ENCODE measurements at places on chromosomes 7 and 10. TPM values are rescaled to one million over a fixed set of nuclear protein-coding genes. Genes with fewer than 3 reads are reported as not detected.

- DNase-seq: no peak
Observed at GRCh38 chr7:27156916-27157701, 634 bp upstream of the HOXA7 start.

- DNase-seq: no peak
Observed at GRCh38 chr10:119352042-119352441, 144.7 kb downstream of the GRK5 start.

GRCh38 chr7:30988351-30989005 is 24.7 kb downstream of the GHRHR start:
- DNase-seq: no peak

GRCh38 chr10:44471410-44471809 is 86.5 kb upstream of the CXCL12 start:
- DNase-seq: no peak

DNA sequence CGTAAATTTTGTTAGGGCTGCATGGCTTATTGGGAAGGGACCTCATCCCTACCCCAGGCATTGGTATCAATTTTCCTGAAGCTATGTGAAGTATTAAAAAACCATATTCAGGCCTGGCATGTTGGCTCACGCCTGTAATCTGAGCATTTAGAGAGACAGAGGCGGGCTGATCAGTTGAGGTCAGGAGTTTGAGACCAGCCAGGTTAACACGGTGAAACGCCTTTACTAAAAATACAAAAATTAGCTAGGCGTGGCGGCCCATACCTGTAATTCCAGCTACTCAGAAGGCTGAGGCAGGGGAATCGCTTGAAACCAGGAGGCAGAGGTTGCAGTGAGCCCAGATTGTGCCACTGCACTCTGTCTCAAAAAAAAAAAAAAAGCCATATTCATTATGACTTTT is 7.1 kb downstream of the TASOR2 start:
- DNase-seq: no peak

DNA sequence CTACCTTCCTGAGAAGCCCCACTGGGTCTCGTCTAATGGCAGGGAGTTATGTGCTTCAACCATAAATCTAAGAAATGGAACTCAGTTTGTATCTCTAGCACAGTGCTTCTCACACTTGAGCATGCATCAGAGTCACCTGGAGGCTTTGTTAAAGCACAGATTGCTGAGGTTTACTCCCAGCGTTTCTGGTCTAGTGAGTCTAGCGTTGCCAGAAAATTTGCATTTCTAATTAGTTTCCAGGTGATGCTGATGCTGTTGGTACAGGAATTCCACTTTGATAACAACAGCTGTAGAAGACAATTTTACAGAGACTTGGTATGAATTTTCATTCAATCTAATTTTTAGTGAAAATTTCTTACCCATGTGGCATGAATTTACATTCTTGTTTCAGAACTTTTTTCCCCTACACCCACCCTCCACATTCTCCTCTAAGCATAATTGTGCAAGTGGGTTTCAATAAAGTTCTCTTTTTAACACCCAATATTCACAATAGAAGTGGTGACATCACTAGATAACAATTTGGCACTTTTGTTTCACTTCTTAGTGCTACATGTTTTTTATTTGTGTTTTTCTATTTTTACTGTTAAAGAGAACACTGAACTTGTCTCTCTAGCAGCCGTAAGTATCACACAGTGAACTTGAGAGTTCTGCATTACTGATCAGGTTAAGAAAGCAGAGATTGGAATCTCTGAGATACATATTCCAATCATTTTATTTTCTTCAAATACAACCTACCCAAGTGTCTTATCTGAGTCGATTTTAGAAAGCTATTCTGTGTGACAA is 48.4 kb upstream of the BET1 start:
- no peak for DNase-seq

The SPAM1 gene
- not detected for total RNA-seq

The PNLIPRP2 gene
- not detected for total RNA-seq

The SLC16A12 gene
- not detected for total RNA-seq

The LRRTM3 gene
- 2.3 TPM for total RNA-seq

The FRAT2 gene
- 8.6 TPM for total RNA-seq

The HDAC9 gene
- total RNA-seq: 28.3 TPM

DNA sequence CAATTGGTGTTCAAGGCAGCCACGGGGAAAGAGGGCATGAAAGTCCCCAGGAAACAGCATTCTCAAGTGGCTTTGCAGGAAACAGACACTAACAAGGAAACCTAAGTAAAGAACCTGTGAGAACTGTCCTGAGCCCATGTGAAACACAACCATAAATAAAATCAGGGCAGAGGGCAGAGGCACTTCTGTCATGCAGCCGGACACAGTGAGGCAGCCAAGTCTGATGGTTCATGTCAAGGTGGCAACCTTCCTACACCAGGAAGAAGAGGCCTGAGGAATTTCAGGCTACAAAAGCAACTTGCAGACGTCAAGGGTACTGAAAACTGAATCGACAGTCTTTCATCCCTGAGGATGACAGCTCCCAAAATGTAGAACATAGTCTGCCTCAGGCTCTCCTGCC is 458.2 kb upstream of the NPVF start:
- no peak for DNase-seq

The SAP25 gene
- 3.4 TPM for total RNA-seq

The ANKRD30A gene
- total RNA-seq: not detected

- no peak for DNase-seq
Observed at GRCh38 chr7:104791080-104791479, 222.9 kb upstream of the KMT2E start.

DNA sequence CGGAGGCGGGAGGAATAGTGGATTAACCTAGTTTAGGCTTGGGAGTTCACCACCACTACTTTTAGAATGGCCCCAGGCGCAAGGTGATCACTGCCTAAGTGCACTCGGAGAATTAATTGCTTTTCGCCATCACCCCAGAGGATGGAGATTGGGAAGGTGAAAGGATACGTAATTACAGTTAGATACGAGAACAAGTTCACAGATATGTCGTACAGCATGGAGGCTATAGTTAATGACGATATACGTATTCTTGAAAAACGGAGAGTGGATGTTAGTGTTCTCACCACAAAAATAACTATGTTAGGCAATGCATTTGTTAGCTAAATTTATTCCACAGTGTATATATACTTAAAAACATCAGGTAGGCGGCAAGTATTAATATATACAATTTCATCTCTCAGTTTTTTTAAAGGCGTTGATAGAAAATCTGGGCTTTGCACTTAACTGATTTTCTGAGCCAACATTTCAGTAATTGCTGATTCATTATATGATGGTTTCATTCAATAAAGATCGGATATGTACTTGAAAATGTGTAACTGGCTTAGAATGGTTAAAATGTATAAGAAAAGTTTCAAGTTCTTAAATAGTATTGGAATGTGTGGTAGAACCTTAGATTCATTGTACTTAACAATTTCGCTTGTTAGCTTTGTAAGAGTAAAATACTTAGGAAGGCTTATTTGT is 683 bp downstream of the CDC123 start:
- no peak for DNase-seq

The CYP26C1 gene
- 0.37 TPM for total RNA-seq

DNA sequence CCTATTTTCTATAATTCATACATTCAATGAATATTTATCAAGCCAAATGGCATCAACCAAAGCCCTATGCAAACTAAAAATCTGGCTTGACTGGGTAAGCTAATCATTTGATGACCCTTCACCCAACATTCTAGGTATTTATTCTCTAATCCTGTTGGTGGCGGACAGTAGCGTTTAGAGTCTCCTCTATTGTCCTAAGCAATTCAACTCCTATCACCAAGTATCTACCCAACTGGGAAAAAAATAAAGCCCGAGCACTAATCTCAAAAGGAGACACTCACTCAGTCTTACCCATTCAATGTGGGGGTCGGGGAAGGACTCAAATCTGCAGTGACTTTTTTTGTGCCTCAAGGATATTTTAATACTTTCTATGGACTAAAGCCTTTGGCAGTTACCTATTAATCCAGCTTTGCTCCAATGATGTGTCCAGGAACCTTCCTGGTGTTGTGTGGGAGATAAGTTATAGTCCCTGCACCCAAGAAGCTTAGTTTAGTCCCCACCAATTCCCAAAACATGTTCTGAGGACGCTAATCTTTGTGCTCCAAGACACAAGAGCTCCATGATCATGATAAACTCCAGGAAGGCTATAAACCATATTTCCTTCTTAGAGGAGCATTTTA is 30.6 kb downstream of the DNMBP start:
- no peak for DNase-seq

The PTPN20 gene
- total RNA-seq: not detected

DNA sequence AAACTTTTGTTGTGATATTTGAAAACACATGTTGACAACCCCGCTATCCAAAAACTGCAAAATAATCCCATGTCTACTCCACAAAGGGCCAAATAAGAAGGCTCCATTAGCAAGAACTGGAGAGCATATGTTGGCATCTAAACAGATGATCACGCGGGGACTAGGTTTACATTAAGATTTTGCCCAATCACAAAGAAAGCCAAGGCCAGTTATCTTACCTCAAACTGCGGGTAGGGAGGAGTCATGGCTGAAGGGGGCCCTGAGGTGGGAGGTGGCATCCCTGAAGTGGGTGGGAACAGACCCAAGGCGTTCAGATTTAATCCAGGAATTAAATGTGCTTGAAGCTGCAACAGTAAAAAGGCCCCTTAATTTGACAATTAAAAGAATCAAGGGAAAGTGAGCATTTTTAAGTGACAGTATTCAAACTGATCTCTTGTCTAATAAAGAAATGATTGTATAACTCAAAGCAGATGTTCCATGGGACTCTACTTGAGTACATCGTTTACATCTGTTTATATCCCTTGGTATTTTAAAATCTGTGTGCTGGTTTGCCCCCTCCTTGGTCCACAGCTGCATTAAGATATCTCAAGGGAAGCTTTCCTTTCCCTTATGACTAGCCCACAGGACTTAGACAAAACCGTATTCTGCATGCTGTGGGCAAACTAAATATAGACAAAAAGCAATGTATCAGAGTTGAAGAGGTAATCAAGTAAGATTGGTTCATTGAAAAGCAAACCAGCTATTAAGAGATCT is 42.9 kb downstream of the MALSU1 start:
- DNase-seq: no peak

The ZNF783 gene
- 18.0 TPM for total RNA-seq

DNA sequence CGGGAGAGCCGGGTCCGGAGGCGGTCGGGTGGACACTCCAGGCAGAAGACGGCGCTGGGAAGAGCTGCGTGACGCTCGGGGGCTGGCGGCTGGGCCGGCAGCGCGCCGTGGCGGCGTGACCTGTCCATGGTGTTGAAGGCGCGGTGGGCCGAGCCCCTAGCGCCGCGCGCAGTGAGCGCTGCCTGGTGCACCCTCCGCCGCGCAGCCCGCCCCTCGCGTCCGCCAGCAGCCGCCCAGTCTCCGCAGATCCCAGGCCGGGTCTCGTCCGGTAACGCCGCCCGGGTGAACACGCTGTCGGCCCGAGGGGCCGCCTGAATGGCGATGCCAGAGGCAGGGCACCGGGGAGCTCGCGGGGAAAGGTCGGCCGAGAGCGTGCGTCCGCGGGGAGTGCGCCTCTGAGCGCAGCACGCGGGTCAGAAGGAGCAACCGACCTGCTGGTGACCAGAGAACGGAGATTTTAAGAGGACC is 657 bp upstream of the TMEM178B start:
- peak; percentile 51 for DNase-seq

DNA sequence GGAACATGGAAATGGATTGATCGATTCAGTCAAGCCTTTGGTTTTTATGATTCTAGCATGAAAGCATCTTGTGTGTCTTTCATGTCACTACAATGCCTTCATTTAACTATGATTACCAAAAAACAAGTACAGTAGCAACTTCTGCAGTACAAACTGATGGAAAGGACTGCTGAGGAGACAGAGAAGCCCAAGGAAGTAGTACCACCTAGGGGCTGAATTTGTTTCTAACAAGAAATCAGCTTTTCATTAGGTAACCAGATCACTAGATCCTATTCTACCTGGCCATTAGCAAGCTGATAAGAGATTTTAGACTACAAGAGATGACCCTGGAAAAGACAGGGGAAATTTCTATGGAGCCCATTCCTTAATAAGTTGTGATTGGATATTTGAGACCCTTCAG is 3.2 kb upstream of the IFIT1 start:
- DNase-seq: no peak

DNA sequence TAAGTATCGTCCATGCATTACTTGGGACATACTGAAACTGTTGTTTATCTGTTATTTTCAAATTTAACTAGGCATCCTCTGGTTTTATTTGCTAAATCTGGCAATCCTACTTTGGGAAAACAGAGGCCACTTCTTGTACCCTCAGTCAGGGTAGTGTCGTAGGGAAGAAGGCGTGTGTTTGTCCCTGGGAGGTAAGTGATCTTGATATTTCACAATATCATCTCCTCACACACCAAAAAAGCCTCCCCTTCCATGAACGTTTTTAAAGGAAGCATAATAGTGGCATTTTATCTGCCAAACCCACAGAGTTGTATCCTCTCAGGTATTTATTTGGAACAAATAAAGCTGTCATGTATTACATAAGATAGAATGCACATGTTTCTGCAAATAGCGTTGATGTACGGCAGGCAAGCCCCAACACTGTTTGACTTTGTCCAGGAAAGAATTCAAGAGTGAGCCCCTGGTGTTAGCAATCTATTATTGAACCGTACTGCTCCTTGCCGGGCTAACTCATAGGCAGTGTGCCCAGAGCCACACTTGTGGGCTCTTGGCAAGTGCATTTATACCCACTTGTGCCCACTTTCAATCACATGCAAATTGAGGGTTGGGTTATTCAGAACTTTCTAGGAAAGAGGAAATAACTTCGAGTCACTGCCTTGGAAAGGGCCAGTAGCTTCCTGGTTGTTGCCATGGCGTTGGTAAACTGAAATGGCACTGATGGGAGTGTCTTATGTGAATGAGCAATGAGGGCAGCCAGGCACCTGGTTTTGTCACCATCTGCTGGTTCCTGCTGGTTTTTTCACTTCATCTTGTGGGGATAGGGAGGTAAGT is 266.0 kb downstream of the USP6NL start:
- no peak for DNase-seq

The MGAM2 gene
- 0.07 TPM for total RNA-seq

DNA sequence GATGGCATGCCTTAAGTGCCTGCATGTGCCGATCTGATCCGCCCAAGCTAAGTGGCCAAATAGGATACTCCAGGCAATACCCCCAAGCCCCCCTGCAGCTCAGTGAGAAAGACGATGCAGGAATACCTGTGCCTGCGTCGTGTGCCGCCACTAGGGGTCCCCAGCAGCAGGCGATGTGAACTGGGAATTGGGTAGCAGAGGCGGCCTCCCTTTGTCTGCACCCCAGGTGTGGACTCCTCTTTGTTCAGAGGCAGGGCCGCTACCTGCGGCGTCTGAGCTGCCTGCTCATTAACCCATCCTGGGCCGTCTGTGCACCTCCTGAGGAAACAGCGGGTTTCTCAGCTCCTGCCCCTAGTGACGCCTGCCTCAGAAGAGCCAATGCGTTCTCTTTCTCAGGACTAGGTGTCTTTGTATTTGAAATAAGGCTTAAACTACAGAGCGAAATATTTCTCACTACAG is 4.8 kb upstream of the CHN2 start:
- DNase-seq: peak; percentile 62

DNA sequence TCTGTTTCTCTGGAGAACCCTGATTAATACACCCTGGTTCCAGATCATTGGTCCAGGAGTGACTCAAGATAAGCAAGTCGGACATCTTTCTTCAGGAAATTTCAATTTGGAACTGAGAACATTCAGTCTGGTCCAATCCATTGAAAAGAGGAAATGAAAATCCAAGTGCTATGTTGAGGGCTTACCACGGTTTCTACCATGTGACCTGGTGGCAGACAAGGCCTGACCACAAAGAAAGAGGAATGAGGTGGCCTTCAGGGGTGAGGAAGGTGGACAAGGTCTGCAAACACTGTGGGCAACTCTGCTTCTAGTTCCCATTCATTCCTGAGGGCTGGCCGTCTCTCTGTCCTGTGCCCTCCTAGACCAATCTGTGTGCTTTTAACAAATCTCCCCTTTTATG is 149.2 kb upstream of the GHITM start:
- DNase-seq: no peak

GRCh38 chr10:58796242-58796641 is 283.6 kb downstream of the BICC1 start:
- DNase-seq: peak; percentile 23

The NXPH1 gene
- total RNA-seq: 1.0 TPM

The TUBAL3 gene
- not detected for total RNA-seq
